Ovary (tissue), 10 donors: ENCODE measurements at places on chromosomes 1 and 21.

DNA sequence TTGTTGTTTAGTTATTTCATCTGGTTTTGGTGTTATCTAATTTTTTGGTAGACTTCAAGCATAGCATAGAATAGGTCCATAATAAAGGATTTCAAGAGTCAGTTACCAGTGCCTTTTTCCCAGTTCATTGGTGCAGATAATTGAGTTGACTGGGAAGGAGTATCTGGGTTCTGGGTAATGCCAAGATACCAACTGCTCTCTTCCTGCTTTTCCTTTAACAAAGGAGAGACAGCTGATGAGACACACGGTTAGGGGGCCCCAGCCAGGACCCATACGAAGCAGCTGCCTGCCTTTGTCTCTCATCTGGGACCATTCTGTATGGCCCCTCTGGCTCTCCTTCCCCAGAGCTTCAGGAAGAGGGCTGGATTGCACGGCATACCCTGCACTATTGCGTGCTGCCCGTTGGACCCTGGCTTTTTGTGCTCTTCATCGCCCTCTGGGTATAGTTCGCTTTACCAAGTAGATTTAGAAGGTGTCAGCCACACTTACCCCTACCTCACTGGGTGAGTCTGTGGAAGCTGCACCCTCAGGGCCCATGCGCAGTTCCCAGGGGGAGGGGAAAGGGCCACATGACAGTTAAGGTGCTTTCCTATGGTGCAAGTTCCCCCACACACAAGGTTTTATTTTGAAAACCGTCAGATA lies 7.0 kb downstream of the NAV1 start:
- no peak for DNase-seq

DNA sequence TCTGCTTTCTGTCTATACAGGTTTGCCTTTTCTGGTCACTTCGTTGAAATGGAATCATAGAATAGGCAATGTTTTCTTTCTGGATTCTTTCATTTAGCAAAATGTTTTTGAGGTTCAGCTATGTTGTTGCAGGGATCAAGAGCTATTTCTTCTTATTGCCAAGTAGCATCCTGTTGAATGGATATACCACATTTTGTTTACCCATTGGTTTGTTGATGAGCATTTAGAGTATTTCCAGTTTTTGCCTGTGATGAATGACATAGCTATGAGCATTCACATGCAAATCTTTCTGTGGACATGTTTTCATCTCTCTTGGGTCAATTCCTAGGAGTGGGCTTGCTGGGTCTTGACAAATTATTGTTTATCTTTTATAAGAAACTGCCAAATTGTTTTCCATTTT lies 115.5 kb downstream of the ACTL8 start:
- DNase-seq = no peak

- DNase-seq = no peak
Measured at GRCh38 chr1:30998887-30999286, 66.6 kb downstream of the PUM1 start.

GRCh38 chr1:166221316-166221715 lies 54.5 kb upstream of the FAM78B start:
- DNase-seq = no peak

DNA sequence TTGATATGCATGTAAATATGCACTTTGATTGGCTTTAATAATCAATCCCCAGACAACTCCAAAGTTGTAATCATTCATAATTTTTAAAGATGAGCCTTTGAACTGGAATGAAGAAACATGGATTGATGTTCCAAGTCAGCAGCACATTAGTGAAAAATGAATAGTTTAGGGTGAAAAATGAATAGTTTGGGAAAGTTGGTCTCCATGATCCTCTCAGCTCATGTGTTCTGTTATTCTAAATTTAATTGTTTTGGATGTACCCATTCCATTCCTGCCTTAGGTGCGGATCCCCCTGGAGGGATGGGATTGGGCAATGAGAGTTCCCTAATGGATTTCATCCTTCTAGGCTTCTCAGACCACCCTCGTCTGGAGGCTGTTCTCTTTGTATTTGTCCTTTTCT lies at the start of gene OR2G3:
OR2G3 (plus strand) TSS at position 301 of the 400 bp plus-strand sequence; CDS start at position 301, 0 bp downstream.
- no peak for DNase-seq

- DNase-seq = no peak
Measured at GRCh38 chr1:91591175-91591974, 90.7 kb downstream of the CDC7 start.
